Naive thymus-derived CD8-positive, alpha-beta T cell (primary cell): ENCODE measurements at places on chromosomes 1 and 21.

DNA sequence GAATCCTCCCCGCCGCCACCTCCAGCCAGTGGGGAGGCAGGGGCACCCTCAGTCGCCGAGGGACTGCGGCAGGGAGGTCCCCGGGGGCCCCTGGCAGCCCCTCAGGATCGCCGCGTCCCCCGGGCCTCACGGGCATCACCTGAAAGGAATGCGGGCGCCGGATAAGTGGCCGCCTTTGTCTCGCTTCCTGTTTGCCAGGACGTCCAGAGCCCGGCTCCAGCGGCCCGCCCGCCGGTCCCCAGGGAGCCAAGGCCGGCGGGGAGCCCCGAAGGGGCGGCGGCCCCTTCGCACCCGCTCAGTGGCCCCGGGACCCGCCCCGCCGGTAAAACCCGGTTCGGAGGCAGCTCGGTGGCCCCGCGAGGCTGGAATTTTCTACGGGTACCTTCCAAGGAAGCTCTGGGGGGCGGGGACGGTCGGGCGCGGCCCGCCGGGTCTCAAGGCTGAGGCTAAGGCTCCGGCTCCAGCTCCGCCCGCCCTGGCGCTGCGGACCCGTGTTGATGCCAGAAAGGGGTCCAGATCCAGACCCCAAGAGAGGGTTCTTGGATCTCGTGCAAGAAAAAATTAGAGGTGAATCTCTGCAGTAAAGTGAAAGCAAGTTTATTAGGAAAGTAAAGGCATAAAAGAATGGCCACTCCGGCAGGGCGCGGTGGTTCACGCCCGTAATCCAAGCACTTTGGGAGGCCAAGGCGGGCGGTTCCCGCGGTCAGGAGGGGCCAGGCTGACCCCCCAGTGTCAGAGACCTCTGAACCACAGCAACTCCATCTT is 12.6 kb downstream of the TINAGL1 start:
- DNase-seq: no peak

DNA sequence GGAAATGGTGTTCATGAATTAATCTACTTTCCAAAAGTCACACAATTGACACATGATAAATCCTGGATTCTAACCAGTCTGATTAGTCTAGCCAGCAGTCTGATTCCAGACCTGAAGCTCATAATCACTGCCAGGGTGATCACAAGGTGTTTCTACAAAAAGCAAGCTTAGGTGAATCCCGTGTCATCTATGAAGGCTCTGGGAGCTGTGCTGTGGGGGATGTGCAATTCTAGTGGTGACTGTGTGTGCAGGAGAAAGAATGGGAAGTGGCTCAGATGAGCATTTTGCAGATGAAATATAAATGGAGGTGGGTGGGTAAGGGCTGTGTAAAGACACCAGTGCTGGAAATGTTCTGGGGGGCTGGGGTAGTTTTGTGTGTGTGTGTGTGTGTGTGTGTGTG is 1.8 kb upstream of the NPPB start:
- DNase-seq: no peak

DNA sequence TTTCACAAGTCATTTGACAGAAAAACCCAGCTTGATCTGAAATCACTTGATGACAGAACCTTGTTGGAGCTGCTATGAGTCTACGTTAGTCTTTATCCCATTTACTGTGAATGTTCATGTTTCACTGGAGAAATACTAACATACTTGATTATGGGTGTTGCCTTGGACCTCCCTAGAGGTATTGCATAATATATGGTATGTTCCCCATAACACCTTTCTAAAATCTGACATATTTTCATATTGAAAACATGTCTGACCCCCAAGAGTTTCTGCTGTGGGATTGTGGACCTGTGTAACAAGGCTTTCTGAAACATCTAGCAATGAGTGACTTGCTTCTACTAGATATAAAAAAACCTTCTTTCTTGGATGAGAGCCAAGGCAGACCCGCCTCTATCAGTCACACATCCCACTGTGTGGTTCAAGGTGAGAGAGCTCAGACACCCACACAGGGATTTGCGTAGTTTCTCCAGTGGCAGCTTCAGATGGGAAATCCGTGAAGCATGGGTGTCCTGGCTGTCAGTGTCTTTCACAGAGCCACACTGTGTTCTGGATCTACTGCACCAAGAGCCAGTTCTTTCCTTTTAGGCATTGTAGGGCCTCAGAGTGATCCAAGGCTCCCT is 4.6 kb downstream of the NENF start:
- DNase-seq: no peak

DNA sequence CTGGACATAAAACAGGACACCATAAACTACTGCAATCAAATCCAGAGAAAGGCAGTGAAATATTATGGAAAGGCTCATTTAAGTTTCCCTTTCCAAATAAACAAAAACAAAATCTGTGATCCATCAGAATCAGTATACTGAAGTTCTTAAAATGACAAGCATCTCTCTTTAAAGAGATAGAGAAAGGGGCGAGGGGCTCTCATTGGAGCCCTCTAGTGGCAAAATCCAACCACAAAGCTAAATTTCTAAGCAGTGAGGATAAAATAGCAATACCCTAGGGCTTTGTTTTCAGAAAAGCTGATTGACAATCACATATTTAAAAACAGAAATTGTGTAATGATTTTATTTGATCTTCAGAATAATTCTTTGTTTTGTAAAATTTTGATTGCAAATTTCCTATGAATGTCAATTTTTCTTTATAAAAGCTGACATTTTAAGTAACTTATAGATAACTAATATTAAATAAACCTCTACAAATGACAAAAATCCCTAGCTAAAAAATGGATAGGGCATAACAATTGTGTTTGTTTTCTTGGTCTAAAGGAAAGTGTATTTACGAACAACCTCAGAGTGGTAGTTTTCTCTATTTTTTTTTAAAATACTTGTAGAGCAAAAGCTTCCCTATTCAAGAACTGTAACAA is 138.2 kb downstream of the COL24A1 start:
- DNase-seq: no peak

- no peak for DNase-seq
These were observed 6.2 kb downstream of the TRAF5 start for GRCh38 chr1:211332830-211333229.

GRCh38 chr1:156895927-156896326 is 2.4 kb downstream of the PEAR1 start:
- DNase-seq: no peak

GRCh38 chr1:208208132-208208487 is 36.1 kb downstream of the PLXNA2 start:
- DNase-seq: no peak

- no peak for DNase-seq
These were observed 23.2 kb downstream of the GLUL start for GRCh38 chr1:182368358-182368757.

DNA sequence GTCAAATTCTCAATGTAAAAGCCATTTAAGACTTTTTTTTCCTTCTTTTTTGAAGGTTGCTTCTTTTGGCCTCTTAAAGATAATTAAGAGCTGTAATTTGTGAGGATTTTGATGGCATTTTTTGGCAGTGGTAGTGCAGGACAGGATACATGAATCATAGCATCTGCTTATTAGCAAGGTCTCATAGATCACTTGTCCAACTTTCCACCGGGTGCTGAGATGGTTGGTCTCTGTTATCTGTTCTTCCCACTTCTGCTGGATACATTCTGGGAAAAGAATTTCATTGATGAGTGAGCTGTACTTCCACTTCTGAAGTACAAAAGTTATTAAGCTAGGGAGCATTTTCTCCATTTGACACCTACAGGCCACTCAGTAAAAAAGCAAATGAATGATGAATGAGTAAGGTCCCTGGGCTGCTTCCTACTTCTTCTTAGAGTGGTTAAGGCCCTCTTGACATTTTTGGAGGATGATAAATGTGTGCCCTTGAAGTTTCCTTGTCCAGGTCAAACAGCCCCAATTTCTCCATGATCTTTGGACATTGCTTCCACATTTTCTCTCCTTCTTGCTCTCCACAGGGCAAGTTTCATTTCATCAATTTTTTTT is 100.6 kb downstream of the ROR1 start:
- DNase-seq: no peak

DNA sequence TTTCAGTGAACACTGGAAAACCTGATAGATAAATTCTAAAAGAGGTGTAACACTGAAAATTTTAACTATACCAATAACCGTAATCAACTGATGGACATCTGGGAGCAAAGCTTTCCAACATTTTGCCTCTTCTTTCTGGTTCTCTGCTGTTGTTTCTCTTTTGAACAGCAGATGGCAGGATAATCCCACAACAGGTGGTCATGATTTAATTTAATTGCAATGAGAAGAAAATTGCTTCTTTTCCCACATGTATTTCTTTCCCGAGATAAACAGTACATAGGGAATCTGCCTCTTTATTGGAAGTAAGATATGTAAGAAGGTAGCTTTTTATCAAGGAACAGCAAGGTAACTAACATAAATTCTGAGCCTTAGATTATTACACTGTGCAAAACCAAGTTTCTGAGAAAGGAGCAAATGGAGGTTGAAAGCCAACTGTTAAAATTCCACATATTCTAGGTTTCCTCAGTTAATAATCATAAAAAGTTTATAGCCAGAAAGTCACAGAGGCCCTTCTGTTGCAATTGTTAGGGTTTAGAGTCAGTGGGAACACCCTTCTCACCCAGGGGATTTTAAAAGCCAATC is 72.9 kb downstream of the RPS6KA1 start:
- peak; percentile 76 for DNase-seq

DNA sequence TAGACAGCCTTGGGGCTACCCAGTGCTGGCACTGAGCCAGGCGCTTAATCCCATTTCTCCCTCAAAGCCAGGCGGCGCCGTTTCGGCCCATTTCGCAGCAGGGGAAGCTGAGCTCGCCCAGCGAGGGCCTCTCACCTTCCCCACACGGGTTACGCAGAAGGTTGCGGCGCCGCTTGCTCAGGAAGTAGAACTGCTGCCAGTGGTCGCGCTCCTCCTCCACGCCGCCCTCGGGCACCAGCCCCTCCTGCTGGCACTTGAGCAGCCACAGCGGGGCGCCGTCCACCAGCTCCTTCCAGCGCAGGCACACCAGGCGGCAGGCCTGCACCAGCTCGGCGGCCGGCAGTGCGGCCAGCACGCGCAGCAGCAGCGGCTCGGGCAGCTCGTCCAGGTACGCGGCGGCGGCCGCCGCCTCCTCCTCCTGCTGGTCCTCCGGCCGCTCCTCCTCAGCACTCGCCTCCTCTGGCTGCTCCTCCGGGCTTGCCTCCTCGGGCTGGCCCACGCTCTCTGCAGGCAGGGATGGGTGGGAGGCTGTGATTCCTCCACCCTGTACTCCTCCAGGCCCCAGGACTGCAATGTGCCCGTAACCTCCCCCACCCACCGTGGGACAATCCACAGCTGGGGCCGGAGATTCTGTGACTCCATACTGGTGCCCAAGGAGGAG is 3.8 kb downstream of the FBXO2 start:
- DNase-seq: peak; percentile 67

GRCh38 chr1:226004396-226004795 is 5.3 kb upstream of the SDE2 start:
- DNase-seq: no peak

DNA sequence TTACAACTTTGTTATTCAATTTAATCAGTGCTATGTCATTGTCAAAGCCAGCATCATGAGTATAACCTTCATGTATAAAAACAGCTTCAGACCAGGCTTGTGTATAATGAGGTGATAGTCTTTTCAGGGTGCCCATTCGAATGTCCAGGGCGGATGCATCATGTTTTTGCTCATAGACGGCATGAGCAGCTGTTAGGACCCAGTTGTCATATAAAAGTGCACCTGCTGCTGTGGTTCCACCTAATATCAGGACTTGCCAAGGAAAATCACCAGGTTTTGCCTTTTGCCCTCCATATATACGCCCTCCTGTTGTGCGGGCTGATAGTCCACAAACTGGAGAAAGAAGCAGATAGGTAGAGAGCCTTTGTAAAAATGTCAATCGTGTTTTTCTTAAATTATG is 14.9 kb downstream of the TARDBP start:
- no peak for DNase-seq

GRCh38 chr1:193348769-193349535 is 162.5 kb upstream of the B3GALT2 start:
- DNase-seq: no peak

DNA sequence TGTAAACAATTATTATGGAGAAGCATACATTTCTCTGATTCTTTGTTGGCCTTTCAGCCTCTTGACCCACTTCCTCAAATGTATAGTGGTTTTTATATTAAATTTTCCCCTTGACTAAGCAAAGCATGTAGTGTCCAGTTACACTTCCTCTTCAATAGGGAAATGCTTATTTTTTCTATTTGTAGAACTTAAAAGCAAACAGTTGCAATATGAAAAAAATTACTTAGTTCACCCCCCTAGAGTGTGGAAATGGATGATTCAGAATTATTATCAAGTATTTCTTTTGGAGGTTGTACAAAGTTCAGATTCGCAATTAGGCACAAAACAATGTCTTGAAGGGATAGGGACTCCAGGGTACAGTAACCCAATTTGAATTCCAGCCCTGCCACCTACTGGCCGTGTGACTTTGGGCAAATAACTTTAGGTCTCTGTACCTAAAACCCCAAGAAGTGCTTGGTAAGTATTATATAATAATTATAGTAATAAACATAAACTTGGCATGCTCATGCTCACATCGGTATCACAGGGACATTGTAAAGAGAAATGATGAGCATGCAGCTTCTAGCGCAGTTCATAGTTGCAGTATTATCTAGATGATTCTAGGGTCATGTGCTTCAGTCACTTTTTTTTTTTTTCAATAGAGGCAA is 28.6 kb upstream of the IFNGR2 start:
- peak; percentile 49 for DNase-seq

- DNase-seq: no peak
These were observed 161.2 kb downstream of the PLPP3 start for GRCh38 chr1:56418151-56418631.

GRCh38 chr1:183259924-183260323 is 73.9 kb downstream of the LAMC2 start:
- no peak for DNase-seq

DNA sequence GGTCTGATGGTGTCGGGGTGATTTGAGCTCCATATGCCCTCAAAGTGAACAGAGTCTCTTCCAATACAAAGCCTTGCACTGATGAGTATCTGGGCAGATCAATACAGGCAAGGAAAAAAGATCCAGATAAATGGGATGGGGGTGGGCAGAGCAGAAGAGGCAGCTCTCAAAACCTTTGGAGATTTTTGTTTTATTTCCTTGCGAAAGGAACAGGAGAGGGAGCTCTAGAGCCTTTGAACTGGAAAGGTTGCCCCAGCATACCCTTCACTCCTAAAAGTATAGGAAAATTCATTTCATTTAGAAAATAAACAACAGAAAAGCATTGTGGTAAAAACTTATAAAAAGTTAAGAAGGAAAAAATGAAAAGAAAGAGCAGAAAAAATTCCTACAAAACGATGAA is 31.4 kb upstream of the OLIG2 start:
- no peak for DNase-seq

- DNase-seq: no peak
These were observed 33.1 kb downstream of the CAPZB start for GRCh38 chr1:19452221-19452663.
